ENCODE measurements at places on chromosomes 3 and 15.

DNA sequence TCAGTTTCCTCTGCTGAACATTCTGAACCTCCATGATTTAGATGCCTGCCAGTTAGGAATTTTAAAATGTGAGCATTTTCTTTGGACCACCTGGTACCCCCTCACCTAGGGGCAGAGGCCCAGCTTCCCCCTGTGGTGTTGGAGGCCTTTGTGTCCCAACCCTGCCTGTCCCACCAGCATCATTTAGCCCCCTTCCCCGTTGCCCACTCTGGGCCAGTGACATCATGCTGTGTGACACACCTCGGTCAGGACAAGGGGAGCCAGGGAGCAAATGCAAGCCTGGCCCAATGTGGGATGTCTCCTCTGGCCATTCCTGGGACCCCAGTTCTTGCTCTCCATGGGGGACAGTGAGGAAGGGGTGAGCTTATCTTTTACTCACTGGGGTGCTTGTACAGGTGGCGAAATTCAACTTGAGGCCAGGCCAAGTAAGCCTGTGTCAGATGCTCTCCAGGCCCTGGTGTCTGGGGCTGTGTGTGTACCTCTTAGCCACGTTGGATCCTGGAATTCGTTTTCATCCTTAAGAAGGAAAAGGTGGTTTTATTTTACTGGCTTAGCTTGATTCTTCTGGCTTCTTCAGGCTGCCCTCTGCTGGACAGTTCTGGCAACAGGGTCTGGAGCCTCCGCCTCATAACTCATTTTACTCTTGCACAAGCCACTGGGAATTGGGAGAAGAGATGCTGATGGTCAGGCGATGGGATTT is 49.7 kb upstream of the MYZAP start:
- no peak for DNase-seq

GRCh38 chr15:36590838-36591237 is 11.4 kb downstream of the CDIN1 start:
- no peak for DNase-seq

GRCh38 chr3:138705675-138706074 is 97.1 kb downstream of the FAIM start:
- no peak for DNase-seq

- DNase-seq: no peak
Measured at GRCh38 chr3:177278016-177278415, 80.7 kb upstream of the TBL1XR1 start.

GRCh38 chr15:25543196-25543595 is 104.4 kb upstream of the UBE3A start:
- no peak for DNase-seq

GRCh38 chr3:190721330-190721729 is 141.2 kb downstream of the GMNC start:
- no peak for DNase-seq

DNA sequence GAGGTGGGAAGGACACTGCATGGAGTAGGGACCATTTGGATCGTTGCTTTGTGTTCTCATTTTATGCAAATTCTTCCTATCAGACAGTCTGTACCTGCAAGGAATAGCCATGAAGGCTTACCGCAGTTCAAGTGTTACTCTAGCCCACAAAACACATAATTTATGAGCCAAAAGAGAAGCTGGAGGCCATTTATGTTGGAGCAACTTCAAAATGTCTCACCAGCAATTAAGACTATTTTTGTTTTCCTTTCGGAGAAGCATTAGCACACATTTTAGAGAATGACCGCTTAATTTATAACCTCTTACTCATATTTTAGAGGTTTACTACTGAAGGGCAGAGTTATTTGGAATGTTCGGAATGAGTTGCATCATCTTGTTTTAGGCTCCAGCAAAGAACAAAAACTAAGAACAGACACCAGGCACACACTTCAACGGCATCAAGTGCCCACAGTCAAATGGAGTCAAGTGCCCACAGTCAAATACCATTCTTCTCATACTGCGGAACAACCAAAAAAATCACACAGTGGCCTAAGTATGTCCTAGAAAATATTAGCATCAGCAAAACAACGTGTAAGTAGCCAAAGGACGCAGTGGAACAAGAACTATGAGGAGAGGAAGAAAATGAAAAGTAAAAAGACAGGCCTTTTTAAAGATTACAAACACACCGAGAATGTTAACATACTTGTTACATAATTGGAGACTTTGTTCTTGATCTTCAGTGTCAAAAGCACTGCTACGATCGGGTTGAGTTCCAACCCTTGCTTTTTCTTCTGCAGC is 17.5 kb upstream of the GOLGA8J start:
- no peak for DNase-seq

DNA sequence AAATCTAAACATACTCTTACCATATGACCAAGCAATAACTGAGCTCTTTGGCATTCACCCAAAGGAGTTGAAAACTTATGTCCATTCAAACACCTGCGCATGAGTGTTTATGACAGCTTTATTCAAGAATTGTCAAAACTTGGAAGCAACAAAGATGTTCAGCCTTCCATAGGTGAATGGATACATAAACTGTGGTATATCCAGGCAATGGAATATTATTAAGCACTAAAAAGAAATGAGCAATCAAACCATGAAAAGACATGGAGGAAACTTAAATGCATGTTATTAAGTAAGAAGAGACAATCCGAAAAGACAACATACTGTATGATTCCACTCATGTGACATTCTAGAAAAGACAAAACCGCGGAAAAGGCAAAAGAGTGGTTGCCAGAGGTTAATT is 312.0 kb upstream of the TMC3 start:
- no peak for DNase-seq

DNA sequence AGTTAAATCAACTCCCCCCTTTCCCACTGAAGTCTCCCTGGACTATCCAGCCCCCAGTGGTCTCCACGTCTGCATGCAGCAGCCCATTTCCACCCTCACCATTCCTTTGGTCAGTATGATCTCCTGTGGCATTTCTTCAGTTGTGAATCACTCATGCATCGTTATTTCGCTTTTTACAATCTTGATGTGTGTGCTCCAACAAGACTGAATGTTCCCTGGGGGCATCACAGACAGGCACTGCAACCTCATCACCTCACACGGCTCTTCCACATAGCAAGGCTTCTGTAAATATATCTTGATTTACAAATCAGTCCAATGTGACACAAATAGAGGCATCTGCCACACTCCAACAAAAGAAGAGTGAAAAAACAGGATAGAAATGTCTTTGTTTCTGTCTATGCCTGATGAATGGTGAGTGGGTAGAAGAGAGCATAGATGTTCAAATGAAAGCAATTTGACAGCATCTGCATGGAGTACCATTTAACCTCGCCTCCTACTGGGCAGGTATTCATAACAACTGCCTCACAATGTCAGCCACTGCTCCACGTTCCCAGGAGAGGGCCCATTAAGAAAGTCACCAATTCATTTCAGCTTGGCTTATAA is 5.2 kb downstream of the HEG1 start:
- DNase-seq: no peak

DNA sequence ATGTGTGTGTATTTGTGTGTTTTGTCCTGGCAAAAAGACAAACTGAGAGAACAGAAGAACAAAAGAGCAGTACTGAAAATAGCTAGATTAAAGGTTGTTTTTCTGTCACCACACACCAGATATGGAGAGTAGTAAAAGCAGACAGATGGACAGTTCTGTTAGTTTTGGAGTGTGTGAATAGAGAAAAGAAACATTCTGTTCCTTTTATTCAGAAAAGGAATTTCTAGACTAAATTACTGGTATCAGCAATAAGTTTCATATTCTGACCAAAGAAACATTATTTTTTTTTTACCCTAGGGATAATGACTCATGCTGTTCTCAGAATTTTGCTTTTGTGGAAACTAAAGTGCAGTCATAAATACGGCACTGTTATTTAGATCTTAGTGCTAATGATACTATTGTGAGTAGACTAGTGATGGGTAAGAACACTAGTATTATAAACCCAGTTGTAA is 32.9 kb downstream of the PIK3CA start:
- DNase-seq: no peak

DNA sequence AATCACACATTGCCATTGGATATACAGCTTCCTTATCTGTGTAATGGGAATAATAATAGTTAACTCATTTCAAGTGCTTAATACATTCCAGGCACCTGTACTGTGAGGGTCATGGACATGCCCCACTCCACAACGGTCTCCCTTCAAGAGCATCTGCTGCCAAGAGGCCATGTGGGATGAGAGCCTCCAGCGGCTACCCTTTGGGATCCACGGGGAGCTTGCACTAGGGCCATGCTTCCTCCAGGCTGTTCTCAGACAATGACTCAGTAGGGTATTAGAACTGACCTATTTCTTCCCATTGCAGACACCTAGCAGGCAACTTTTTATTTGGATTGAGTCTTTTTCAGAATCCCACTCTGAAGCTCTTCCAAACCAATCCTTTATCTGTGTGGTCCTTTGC is 1078.9 kb downstream of the TUSC7 start:
- no peak for DNase-seq

DNA sequence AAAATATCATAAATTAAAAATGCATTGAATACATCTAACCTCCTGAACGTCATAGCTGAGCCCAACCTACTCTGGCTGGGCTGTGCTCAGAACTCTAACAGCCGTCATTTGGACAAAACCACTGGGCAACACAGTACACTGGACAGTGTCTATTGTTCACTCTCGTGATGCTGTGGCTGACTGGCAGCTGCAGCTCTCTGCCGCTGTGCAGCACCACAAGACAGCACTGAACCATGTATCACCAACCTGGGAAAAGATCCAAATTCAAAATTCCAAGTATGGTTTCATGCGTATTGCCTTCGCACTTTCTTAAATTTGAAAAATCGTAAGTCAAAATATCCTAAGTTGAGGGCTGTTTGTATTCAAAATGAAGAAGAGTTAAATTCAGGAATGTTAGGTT is 145.1 kb upstream of the CNTN4 start:
- no peak for DNase-seq

- no peak for DNase-seq
Measured at GRCh38 chr15:36511594-36511993, 67.8 kb upstream of the CDIN1 start.

DNA sequence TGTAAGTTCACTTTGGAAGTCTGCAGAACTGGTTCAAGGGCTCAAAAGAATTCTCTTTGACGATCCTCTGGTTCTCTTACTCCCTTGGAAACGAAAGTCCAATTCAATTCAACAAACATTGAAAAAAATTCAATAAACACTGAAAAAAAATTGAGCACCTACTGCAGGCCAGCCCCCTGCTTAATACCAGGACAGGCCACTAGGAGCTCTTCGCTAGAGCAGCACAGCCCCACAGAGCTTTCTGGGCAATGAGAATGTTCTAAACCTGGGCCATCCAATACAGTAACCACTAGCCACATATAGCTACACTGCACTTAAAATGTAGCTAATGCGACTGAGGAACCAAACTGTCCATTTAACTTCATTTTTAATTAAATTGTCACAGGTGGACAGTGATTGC is 50.4 kb upstream of the DCLK3 start:
- no peak for DNase-seq

DNA sequence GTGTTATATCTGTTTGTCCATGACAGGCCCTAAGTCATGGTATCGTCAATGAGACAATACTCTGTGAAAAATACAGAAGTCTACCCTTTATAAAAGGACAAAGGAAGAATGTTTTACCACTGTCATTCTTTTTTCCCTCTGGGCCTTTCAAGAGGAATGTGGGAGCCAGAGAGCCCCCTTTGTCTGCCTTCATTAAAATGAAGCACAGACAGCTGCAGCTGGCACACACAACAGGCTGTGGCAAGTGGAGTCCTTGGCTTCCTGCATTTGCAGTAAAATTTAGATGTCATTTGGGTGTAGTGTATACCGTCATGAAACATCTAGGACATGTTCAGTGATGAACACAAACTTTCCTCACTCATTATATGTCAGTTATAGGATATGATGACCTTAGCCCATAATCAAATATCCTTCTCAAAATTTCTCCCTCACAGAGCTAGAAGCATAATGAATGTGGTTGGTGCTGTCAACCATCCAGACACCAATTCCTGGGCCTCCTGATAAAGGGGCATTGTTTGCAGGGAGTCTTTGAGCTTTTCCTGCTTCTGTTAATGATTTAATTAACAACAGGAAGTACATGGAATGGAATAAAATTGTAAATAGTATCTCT is 76.4 kb downstream of the DHX36 start:
- DNase-seq: no peak

- DNase-seq: no peak
Measured at GRCh38 chr3:85594676-85595075, 635.9 kb downstream of the CADM2 start.

DNA sequence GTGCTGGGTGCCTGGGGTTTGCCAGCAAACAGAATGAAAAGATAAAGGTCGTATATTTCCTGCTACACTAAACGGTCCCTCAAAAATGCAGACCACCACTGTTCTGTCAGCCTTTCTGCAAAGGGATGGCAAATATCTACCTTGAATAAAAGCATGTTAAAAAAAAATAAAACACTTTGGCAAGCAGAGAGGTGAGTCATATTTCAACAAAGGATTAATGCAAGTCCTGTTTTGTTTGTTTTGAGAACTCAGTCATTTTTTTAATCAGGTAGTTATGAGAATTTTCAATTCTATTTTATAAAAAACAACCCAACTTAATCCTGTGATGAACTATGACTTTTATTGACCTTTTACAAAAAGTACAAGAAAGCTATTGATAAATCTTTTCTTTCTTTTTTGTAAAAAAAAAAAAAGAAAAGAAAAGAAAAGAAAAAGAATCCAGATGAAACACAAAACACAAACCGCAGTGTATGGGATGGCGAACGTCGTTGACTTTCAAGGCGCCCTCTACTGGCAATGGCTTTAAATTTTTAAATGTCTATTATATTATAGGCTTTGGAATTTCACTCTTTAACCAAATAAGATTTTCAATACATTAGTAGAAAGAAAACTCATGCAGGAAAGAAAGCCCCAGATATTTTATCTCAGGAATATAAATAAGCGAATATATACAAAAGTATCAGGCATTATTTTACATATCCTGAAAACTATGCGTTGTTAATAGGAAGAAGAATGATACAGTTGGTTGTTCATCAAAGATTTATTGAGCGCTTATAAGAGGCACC is 87.8 kb downstream of the NCEH1 start:
- DNase-seq: peak; percentile 17

- no peak for DNase-seq
Measured at GRCh38 chr3:26721047-26721446, 98.5 kb downstream of the LRRC3B start.

DNA sequence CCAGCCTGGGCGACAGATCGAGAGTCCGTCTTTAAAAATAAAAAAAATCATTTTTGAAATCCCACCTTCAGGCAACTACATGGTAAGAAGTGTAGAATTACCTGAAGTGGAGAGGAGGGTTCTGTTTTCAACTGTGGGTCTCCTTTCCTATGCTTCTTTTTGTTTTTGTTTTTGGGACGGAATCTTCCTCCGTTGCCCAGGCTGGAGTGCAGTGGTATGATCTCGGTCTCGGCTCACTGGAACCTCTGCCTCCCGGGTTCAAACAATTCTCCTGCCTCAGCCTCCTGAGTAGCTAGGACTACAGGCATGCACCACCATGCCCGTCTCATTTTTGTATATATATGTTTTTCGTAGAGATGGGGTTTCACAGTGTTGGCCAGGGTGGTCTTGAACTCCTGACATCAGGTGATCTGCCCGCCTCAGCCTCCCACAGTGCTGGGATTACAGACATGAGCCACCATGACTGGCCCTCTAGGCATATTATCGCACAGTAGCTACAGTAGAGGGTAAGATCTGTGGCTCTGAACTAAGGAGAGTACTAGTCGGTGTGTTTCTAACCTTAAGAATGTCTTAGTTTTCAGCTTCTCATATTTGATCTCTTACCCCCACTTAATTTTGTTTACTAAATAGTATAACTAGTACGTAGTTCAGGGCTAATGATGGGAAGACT is 8.5 kb downstream of the EBLN2 start:
- no peak for DNase-seq

GRCh38 chr15:67080900-67081431 is 15.6 kb downstream of the SMAD3 start:
- DNase-seq: peak; percentile 34

Data from effector memory CD8-positive, alpha-beta T cell (primary cell).